CD4-positive, alpha-beta T cell treated with Interleukin-17A for 1 hour (primary cell): ENCODE measurements at places on chromosomes 2 and 18.
A peak's percentile ranks its signal among the peaks of the same experiment; 100 is the strongest.

GRCh38 chr2:9001778-9002177 lies 1.7 kb downstream of the MBOAT2 start:
- no peak for DNase-seq

DNA sequence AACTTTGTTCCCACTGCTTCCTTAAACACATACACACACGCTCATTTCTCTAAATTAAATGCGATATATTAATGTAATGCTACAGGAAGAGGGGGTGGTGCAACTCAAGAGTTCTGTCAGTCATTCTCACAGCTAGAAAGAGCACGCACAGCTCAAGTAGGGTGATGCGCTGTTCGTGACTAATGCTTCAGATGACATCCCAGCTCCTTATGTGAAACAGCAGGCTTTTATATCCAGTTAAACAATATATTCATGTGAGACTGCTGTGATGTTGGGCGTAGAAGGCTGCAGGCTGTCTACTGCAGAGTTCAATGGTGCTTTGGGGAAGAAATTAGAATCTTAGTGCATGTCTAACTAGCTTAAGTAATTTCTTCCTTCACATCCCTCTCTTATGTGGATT lies 912.6 kb upstream of the FSHR start:
- DNase-seq, result no peak

GRCh38 chr18:33755931-33756560 lies 178.0 kb downstream of the ASXL3 start:
- DNase-seq, result no peak

GRCh38 chr18:77129150-77129551 lies 3.4 kb downstream of the MBP start:
- DNase-seq, result no peak

DNA sequence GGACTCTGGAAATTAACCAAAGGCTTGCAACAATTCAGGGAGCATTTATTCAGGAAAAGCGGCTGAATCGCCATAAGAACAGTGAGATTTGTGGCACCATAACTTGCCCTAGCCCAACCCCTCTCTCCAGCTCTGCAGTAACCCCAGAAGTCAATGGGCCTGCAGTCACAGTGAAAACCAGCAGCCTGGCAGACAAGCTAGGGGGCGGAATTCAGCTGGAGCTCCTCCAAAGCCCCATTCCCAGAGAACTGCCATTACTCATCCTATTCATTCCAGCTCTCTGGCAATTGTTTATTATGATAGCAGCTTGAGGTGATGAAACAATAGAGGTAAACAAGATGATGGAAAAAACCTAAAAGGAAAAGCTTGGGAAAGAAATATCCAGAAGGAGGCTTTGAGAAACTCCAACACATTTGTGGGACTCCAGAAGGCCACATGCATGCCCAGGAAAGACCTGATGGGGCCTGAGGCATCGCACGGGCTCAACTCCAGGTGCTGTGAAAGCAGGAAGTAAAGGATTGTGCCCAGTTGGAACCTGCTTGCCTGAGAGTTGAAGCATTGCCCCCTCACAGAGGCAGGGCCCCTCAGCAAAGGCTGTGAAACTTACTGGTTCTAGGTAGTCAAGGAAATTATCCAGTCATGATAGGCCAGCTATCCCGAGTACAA lies 126.7 kb downstream of the TWIST2 start:
- DNase-seq, result no peak

DNA sequence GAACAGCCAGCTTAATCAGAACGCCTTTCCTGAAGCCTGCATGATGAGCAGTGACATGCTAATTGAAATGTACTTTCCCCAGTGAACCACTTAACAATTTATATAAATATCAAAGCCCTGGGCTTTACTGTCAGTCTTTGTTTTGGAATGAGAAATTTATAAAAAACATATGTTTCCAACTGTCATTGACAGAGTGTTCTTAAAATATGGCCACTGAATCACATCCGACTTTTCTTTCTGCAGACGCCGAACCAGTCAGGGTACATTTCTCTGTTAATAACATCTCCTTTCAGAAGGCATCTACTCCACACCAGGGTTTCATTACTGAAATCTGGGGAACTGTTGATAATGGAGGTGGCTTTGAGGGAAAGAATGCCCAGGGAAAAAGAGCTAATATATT lies 343.7 kb downstream of the INSIG2 start:
- no peak for DNase-seq

- DNase-seq, result no peak
These were observed 65.9 kb upstream of the STPG4 start for GRCh38 chr2:47221039-47221438.

GRCh38 chr2:212901604-212902275 lies 249.7 kb downstream of the IKZF2 start:
- no peak for DNase-seq

- no peak for DNase-seq
These were observed 2183.6 kb upstream of the CELF4 start for GRCh38 chr18:39749154-39749553.

DNA sequence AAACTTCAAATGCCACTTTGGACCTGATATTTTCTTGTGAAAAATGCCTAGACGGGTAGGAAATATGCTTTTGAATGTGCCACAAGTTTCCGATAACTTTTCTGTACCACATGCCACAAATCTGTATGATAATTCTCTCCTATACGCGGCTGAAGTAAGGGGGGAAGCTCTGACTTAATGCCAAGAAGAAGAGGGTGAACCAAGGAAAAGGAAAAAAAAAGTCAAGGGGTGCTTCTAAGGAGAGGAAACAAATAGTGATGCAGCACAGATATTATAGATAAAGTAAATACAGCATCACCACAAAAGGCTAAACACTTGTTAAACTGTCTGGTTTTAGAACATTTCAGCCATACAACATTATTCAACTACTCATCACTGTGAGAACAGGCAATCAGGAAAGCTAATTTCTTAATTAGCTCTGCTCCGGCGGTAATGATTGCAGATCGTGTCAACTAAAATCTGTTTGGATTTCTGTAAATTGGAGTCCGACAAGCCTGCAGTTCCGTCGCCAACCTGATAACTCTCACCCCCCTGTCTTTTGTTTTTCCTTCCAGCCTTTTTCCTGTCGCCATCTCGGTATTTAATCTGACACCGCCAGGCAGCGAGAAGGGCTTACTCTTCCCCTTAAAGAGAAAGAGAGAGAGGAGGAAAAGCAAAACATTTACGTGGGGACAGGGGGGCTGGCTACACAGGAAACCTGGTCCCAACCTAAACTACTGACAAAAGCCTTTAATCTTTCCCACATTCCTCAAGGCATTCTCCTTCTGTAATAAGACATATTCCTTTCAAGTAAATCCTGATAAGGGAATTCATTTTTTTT lies 67.5 kb downstream of the ZEB2 start:
- no peak for DNase-seq

DNA sequence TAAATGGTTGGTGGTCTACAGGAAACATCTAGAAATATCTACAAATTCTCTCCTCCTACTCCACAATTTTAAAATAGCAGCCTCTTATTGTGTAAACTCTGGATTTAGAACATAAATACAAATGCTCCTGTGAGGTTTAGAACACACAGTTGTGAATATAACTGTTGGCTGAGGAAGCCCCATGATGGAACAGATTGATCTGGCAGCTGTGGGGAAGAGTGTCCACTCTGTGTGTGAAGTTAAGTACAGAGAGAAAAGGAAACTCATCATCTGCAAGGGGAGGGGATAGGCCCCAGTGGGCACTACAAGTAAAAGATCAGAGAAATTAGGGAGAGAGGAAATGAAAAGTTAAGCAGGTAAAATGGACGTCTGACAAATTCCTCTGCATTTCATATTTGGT lies 422.7 kb upstream of the FSHR start:
- DNase-seq, result no peak

DNA sequence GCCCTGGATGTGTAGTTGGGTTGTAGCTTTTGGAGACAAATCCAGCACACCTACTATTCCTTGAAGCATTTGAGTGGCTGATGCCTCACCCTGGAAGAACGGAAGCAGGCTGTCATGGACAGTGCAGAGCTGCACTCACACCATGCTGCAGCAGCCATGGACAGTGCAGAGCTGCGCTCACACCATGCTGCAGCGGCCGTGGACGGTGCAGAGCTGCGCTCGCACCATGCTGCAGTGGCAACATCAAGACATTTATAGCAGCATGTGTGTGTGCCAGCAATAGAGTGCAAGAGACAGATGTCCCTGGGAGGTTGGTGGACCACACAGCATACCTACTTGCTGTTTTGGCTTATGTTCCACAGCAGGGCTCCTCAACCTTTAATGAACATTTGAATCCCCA lies 30.6 kb downstream of the GNAL start:
- DNase-seq, result no peak

GRCh38 chr2:188042412-188042811 lies 249.3 kb upstream of the GULP1 start:
- no peak for DNase-seq

- no peak for DNase-seq
These were observed 58.5 kb downstream of the KCTD1 start for GRCh38 chr18:26489881-26490280.

DNA sequence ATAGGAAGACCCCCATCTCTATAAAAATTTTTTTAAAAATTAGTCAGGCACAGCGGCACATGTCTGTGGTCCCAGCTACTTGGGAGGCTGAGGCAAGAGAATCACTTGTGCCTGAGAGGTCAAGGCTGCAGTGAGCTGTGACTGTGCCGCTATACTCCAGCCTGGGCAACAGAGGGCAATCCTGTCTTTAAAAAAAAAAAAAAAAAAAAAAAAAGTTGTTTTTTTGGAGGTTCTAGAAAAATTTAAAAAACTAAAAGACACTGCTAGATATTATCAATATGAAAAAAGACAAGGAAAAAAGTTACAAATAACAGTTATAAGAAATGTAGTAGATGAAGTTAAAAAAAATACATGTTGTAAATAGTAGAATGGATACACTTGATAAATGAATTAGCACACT lies 56.1 kb upstream of the C2orf15 start:
- DNase-seq, result peak; percentile 39

DNA sequence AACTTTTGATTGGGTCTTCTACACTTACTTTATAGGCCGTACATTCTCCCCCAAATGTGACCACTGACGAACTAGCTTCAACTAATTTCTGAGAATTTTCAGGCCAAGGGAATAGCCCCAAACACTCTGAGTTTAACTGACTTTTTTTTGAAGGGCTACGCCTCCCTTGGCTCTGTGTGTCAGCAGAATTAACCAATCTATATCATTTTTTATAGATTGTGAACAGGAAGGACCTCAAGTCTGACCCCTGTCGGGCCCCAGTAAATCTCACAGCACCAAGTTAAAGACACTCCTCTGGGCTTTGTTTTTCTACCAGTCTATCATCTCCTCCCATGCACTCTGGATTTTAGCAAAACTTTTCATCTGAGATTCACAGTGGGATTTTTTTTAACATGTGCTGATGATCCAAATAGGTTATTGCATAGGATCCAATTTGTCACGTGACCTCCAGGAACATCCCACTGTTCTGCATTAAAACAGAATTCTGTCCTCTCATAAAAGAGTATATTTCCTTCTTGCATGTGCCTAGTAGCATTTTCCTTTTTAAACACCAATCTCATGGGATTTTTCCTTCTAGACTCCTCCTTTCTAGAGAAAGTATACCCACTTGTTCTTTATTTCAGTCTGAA lies 307.1 kb downstream of the OSR1 start:
- no peak for DNase-seq

GRCh38 chr2:128306081-128306930 lies 12.4 kb downstream of the HS6ST1 start:
- no peak for DNase-seq

DNA sequence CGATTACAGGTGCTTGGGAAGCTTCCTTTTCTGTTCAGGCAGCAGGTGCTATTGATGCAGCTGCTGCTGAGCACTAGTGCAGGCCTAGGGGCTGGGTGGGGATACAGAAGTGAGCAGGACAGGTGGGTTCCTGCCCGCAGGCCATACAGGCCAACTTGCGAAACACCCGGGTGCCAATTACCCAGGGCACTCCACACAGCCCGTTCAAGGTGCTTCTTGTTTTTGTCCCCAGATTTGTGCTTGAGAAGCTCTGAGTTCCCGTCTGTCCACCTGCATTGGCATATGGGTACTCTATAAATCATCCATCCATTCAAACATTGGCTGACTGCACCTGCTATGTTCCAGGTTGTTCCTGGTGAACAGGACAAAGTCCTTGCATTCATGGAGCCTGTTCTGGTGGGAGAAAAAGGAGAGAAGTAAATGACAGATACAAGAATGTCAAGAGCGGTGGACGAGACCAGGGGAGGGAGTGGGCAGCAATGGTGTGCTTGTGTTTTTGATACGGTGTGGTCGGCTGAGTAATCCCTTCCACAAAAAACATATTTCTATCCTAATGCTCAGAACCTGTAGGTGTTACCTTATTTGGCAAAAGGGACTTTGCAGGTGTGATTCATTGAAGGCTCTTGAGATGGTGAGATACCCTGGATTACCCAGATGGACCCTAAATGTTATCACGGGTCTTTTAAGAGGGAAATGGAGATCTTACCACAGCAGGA lies 31.4 kb downstream of the SH3BP4 start:
- DNase-seq, result no peak

DNA sequence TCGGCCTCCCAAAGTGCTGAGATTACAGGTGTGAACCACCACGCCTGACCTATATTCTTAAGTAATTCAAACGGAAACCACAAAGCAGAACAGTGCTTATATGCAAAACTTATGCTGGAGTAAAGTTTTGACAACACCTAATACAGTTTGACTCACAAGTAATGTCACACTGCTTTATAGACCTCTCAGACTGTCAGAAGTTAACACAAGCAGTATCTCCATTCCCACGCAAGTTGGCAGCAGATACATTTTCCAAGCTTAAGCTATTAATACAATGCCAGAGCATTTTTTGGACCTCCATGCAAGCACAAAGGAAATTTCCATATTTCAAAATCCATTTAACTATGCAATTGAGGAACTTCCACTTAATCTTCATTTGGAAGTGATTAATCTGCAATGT lies 21.0 kb upstream of the SANBR start:
- DNase-seq, result no peak

DNA sequence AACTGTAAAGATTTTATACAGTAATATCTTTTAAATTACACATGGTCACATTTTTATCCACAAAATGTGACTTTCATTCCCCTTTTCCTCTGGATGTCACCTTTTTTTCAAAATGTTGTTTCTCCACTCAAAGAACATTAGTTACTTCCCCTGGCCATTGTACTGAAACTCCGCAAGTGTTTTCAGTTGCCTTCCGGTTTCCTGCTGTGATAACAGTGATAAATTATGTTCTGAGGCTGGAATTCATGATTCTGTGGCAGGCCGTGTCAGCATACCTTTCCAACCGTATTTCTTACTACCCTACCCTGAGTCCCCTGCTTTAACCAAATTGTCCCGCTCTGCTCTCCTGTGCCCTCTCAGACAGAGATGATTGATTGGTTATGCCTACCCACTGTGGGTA lies 53.5 kb downstream of the MGAT5 start:
- no peak for DNase-seq
